Left ventricle myocardium superior (tissue), 1 donor: ENCODE measurements at places on chromosomes 1 and 21.

- no peak for DNase-seq
These were observed 114.6 kb downstream of the ZBTB18 start for GRCh38 chr1:244165701-244166100.

DNA sequence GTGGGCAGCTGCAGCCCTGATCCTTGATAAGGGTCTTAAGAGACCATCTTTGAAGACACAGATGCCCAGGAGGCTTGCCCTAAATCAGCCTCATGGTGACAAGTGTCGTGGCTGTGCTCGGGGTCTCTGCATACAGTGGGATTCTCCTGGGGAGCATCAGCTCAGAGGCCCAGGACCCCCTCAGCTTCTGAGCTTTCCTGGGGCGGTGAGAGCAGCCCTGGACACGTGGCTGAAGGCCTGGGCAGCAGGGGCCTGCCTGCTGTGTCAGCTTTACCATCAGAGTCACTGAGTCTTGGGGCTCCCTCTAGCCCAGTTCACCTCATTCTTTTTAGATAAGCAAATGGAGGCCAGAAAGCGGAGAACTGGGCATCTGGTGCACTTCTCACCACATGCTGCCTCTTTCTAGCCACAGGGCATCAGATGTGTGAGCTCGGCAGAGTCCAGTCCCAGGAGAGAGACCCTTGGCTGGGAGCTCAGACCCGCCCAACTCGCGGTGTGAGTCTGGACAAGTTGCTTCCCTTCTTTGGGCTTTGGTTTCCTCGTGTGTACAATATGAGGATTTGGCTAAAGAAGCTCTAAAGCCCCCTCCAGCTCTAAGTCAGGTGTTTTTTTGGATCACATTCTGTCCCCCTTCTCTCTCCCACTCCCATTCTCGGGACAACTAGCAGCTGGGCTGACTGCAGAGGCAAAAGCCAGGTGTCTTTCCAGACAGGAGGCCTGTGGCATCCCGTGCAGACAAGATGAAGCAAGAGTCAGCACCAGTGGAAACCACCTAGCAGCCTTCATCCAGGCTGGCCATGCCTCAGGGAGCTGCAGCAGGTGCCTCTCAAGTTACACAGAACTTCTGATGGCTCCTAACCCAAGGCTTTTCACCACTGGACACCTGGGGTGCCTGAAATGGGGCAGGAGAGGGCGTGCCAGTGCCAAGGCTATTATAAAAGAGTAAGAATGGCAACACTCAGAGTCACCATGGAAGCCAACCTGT, 119.1 kb downstream of the KCNN3 start:
- DNase-seq, result no peak

GRCh38 chr1:95287081-95287480, 53.1 kb downstream of the RWDD3 start:
- DNase-seq, result no peak

DNA sequence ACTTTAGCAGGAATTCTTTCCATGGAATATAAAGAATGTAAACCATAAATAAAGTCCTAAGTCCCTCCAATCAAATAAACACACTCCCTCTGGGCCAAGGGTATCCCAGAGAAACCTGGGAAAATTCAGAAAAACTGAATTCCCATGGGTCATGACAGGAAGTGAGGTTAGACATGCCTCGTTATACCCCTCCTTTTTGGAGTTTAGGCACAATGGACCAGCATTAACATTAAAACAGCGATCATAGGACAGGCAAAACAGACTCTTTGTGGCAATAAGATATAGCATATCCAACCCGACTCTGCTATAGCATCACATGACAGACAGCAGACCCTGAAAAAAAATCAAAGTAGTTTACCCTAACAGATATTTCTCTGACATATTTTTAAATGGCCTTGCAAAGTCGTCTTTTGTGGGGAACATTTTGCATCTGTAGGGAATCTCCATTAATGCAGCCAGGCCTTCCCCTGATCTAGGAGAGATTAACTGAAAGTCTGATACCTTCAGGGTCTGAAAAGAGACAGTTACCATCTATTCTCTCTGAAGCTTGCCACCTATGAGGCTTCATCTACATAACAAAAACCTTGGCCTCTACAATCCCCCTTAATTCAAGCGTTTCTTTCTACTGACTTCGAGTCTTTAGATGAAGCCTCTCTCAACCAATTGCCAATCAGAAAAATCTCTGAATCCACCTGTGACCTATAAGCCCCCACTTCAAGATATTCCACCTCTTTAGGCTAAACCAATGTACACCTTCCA, 143.0 kb upstream of the KCNK1 start:
- DNase-seq, result no peak

- no peak for DNase-seq
These were observed 110.4 kb upstream of the MAGI3 start for GRCh38 chr1:113279776-113280391.

- DNase-seq, result no peak
These were observed 231.6 kb downstream of the NFIA start for GRCh38 chr1:61313906-61314422.

DNA sequence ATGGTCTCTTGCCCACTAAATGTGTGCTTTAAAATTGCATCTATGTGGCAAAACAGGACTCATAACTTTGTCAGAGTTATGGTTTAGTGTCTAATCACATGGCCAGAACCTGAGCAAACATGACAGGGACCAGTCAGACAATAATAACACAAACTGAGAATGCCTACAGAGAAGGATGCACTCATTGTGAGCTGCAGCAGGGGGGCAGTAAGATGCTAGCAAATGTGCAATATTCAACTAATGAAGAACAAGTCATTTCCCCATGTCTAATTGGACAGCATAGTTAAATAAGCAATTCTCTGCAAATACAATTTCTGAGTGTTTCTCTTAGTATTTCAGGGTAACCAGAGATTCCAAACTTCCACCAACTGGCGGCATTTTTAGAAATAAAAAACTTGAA, 30.8 kb downstream of the SPAG17 start:
- DNase-seq, result no peak

DNA sequence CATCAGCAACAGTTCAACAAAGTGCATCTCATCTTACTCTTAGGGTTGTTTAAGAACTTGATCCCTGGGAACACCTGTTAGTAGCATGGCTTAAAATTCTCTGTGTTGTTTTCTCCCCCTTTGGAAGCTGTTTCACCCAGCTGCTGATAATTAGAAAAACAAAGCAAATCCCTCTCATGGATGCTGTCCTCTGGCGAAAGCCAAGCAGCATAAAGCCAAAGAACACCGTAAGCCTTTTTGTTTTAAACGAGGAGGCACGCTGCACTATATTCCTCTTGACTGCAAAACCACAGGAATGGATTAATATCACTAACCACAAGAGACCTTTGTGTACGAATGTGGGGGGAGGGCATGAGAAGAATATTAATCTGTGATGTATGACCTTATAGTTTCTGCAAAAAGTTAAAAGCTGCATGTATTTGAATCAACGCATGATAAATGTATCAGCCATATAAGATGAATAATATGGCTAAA, 923.2 kb downstream of the LTN1 start:
- no peak for DNase-seq

DNA sequence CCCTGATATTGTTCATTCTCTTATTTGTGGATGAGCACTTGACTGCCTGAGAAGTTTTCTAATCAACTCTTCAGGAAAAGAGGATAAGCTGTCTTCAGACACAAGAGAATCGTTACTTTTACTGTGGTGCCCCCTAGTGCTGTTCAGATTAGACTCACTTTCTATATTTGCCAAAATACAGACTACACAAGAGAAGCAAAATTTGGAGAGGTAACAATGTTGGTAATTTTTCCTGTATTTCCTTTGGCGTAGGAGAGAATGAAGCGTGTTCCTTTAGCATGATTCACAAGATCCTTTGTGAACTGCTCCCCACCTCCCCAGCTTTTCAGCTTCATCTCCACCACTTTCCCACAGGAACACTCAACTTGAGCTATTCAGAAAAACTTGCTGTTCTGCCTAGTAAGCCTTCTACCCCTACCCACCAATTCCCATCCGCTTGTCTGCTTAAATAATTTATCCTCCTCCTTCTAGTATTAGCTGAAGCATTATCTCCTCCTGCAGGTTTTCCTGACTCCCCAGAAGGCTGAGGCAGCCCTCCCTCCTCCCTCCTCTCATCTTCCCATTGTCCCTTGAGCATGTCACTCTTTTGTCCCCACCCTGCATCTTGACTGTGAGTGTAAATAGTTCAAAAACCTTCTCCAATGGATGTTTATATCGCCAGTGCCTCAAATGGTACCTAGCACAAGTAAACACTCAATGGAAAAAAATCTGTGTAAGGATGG, 4.5 kb downstream of the TNFSF4 start:
- DNase-seq, result no peak

DNA sequence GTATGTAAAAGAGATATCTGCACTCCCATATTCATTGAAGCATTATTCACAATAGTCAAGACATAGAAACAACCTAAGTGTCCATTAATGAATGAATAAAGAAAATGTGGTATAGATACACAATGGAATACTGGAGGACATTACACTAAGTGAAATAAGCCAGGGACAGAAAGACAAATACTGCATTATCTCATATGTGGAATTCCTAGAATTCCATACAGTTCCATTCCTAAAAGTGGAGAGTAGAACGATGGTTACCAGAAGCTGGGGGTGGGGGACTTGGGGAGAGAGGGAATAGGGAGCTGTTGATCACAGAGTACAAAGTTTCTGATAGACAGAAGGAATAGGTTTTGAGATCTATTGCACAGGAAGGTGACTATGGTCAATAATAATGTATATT, 7.4 kb downstream of the TMED5 start:
- DNase-seq, result no peak

DNA sequence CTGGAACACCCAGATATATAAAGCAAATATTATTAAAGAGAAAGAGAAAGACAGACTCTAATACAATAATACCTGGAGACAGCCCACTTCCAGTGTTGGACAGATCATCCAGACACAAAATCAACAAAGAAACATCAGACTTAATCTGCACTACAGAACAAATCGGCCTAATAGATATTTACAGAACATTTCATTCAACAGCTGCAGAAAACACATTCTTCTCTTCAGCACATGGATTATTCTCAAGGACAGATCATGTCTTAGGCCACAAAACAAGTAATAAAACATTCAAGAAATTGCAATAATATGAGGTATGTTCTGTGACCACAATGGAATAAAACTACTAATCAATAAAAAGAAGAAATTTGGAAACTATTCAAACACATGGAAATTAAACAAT, 398.3 kb upstream of the DUSP10 start:
- DNase-seq, result no peak

DNA sequence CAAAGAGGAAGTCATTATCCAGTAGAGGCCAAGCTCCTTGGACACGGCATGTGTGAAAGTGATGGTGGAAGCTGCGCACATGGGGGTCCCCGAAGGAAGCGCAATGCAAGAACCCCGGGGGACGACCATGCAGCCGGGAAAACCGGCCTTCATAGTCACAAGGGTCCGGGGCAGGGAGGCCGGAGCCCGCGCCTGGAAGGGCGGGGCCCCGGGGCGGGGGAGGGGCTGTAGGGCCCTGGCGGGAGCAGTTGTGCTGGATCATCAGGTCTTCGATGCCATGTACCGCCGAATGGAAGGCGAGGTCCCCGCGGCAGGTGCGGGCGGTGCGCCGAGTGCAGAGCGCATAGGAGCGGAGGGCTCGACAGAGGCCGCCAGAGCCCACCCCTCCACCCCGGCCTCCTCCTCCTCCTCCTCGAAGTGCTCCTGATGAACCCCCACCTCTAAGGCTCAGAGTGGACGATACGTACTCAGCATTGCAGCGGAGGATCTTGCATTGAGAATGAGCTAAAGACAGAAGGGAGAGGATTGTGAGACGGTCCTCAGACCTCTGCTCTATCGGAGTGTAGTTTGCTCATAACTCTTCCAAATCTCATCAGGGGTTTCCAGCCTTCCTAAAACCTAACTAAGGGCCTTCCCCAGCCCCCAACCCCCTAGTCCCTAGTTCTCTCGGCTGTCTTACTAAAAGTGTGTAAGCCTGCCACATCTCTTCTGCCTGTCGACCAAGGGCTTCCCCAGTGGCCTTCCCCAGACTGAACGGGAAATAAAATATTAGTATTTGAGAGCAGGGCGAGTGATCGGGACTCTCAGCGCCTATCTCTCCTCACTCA, 2.1 kb downstream of the HJV start:
- peak; percentile 45 for DNase-seq

DNA sequence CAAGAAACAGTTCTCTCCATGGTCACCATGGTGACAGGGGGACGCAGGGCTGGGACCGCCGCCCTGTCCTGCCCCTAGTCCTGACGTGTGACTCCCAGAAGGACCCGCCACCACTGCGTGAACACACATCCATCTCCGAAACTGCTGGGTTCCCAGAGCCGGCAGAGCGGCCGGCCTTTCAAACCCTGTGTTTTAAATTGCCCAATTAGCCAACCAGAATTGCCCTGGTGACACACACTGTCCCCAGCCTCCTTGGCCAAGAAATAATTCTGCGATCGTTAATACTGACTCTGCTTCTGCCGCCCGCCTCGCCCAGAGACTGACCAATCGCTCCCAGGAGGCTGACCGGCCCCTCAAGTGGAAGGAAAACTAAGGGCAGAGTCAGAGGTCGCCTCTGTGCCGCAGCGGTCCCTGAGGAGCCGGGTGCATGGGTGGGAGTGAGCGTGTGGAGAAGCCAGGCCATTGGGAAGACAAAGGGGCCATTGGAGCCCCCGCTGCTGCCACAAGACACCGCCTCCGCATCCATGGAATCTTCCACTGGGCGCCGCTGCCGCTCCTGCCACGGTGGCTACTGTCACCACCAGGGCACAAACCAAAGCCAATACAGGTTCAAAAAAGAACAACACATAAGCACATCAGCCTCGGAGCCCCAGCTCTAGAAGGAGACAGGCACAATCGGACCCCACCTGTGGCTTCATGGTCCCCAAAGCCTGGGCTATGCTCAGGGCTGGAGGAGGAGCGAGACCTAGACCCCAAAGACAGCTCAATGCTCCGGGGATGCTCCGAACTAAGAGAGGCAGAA, 273.2 kb downstream of the NPHP4 start:
- DNase-seq, result no peak

DNA sequence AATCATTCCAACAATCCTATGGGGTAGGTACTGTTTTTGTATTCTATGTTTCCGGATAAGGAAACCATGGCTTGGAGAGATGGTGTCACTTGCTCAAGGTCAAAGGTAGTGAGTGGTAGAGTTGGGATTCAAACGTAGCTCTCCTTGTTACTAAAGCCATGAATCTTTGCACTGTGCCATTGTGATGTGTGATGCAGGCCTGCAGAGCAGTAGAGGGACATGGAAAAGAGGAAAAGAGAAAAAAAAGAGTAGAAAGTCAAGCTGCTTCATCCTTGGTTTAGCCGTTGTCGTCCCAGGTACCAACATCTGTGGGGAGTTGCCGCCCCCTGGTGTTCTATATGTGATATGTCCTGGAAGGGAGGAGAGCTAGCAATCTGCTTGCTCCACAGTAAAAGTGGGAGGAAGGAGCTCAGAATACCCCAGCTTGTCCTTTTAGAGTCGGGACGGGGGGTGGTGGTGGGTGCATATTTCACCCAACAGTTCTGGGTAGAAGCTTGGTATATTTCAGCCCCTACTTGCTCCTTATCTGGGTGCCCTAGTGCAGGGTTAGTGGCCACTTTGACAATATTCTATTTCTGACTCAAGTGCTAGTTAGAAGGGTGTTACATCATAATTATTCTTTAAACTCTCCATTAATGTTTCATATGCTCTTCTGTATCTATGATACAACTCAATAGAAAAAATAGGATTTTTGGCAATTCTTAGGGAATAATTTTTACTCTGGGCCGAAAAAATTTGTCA, 98.4 kb downstream of the EBNA1BP2 start:
- DNase-seq, result peak; percentile 68
